Cardiac septum (tissue), 1 donor: ENCODE measurements at places on chromosomes 1 and 21. TPM values are rescaled to one million over a fixed set of nuclear protein-coding genes. Genes with fewer than 3 reads are reported as not detected.

- no peak for DNase-seq
These were observed 52.2 kb upstream of the GRHL3 start for GRCh38 chr1:24266998-24267397.

Gene FCER1A
- 1.2 TPM for total RNA-seq

DNA sequence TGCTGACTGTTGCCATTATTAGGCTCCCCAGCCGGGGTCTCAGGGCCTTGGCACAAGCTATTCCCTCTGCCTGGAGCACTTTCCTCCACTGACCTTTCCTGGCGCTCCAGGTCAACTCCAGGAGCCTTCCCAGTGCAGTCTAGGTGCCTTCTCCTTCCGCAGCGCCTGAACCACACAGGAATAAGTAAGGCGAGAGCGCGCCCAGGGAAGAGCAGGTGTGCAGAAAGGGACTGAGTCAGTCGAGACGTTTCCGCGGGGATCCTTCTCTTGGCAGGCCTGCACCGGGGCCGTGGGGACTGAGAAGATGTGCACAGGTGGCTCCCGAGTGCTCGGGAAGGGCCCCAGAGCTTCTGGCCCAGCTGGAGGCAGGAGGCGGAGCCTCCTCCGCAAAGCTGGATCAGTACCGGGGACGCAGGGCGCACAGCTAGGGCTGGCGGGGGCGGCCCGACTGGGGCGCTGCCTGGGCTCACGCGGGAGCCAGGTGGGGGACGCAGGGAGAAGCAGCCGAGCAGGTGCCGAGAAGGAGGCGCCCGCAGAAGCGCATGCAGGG, 765 bp upstream of the BMP8A start:
- DNase-seq = no peak

Gene CD1B
- total RNA-seq = not detected

Gene ELF3
- total RNA-seq = 2.0 TPM

GRCh38 chr1:168987330-168987729, 119.2 kb upstream of the ATP1B1 start:
- DNase-seq = no peak

DNA sequence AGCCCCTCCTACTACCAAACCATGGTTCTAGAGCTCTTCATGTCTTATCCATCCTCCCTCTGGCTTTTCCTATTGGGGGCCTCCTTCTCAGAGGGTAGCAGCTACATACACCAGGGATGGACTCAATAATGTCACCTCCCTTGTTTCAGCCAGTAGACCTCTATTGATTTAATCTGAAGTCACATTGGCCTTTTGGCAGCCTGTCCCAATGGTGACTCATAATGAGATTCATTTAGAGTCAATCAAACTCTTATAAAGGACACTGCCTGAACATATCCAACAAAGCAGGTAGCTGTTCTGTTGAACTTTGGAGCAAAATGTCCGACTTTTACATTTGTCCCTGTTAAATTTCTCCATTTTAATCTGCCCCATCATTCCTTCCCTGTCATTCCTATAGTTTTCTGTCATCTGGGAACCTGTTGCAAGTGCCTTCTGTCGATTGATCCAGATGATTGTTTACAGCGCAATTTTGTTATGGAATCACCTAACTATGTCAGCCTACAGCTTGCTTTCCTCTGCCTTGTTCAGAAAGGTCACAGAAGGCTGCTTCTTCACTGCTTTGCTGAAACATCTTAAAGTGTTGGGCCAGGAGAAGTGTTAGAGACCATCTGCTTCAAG, 105.9 kb downstream of the ETS2 start:
- no peak for DNase-seq

Gene SLC22A15
- 9.8 TPM for total RNA-seq

Gene NBPF4
- not detected for total RNA-seq

DNA sequence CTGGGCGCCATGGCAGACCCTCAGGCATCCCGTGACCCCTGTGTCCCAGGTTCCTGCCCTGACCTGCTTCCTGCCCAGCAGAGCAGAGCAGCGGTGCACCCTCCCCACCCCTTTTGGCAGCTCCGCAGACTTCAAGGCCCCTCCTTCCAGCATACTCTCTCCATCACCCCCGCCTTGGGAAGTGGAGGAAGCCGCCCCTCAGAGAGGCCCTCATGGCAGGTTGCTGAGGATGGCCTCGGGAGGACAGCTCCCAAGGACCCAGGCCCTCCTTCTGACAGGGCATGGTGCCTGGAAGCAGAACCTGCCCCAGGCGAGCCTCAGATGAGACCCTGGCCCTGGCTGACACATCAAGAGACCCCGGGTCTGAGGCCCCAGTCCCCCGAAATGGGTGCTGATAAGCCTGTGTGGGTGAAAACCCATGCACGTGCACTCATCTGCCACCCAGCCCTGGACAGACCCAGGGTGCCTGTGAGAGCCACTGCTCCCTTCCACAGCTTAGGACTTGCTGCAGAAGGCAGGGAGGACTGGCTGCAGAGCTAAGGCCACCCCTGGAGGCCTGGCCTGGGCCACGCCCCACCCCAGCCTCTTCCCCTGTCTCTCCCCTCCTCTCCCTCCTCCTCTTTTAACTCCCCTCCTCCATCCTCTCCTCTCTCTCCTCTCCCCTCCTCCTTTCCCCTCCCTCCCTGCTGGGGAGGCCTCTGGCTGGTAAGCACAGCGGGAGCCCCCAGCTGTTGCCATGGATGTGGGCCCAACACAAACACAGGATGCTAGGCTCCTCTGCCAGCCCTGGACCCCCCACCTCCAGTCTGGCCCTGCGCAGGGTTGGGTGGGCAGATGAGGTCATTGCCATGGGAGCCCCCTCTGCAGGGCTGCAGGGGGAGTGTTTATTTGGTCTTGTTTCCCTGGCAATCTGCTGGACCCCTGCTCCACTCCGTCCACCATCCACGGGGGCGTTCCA, 33.7 kb downstream of the WNT9A start:
- no peak for DNase-seq

GRCh38 chr21:43922949-43923348, 57.9 kb downstream of the AGPAT3 start:
- no peak for DNase-seq

DNA sequence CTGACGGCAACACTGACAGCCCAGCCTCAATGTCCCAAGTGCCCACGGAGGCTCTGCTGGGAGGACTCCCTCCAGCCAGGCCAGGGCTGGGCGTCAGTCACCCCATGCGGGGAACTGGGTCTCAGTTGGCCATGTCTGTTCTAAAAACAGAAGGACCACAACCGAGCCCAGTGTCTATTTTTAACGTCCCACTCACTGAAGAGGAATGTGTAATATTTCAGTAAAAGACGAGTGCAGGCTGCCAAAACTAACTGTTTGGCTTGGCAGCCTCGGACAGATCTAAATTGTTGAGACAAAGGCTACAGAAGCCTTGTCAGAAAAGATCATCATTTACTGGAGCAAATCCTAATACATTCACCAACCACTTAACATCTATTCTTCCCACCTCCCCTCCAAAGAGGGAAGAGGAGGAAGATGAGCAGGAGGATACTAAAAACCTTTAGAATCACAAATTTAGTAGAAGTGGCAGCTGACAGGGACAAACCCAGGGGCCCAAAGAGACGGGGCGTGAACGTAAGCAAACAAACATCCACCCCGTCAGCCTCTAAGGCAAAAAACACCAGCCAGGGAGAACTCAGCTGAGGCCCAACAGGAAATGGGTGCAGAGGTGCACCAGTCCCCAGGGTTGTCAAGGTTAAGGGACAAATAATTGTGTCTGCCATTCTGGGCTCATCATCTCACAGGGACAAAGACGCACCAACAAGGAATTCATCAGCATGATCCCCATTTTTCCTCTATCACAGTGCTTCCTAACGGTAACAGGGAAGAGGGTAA, 18.7 kb downstream of the C1orf198 start:
- DNase-seq = peak; percentile 86

- no peak for DNase-seq
These were observed 91.0 kb downstream of the PTPN14 start for GRCh38 chr1:214460304-214460916.

GRCh38 chr1:69702085-69702484, 134.4 kb downstream of the LRRC7 start:
- no peak for DNase-seq

GRCh38 chr21:38241029-38241740, 15.6 kb upstream of the KCNJ15 start:
- DNase-seq = no peak

Gene TMCC2
- 4.0 TPM for total RNA-seq

Gene HSD11B1
- 15.0 TPM for total RNA-seq

Gene PSRC1
- total RNA-seq = 0.59 TPM

Gene NEXN
- 532 TPM for total RNA-seq

GRCh38 chr1:154720328-154721297, 112.6 kb upstream of the ADAR start:
- DNase-seq = no peak

DNA sequence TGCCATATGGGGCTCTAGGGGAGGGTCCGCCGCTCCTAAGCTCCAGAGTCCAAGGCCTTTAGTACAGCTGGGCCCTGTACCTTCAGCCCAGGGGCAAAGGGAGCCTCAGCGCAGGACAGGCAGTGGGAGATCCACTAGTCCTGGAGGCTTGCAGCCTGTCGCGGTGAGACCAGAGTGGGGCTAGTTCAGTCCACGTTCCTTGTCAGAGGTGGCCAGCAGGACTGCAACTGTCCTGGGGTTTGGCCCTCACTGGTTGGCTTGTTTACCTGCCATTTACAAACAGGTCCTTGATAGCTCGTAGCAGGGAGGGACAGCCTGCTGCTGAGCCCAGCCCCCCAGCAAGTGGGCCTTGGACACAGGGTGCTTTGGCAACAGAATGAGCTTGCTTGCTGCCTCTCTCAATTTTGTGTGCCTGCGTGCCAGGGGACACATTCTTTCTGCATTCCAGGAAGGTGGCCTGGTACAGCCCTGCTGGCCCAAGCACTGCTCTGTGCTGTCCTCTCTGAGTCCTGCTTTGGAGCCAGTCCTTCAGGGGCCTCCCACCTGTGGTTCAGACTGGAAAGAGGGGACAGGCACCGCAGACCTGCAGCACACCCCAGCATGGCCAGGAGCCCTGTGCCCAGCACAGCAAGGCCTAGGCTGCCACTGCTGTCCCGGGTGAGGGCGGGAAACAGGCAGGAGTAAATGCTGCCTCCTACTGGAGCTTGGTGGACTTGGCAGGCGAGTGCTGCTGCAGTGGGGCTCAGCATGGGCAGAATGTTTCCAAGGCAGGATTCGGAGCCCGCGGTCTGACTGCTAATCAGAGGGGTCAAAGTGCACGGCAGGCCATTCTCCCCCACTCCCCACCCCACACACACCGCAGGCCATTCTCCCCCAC, 15.2 kb downstream of the H6PD start:
- DNase-seq = no peak

- DNase-seq = no peak
These were observed 3.9 kb upstream of the KRTAP10-6 start for GRCh38 chr21:44596068-44596725.

DNA sequence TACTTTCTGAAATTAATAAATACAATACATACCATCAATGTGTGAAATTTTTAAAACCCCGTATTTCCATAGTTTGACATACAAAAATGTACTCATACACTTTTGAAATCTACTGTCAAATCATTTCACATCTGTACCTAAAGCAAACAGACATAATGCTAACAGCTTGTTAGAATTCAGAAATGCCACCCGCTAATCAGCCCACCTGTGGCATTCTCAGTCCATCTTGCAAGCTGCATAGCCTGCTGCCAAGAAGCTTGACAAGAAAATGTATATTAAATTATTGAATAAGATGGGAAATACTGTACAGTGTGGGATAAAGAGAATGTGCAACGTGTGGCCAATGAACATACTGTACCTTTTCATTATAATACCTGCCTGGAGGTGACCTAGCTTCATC, 55.1 kb downstream of the ZBTB18 start:
- no peak for DNase-seq

DNA sequence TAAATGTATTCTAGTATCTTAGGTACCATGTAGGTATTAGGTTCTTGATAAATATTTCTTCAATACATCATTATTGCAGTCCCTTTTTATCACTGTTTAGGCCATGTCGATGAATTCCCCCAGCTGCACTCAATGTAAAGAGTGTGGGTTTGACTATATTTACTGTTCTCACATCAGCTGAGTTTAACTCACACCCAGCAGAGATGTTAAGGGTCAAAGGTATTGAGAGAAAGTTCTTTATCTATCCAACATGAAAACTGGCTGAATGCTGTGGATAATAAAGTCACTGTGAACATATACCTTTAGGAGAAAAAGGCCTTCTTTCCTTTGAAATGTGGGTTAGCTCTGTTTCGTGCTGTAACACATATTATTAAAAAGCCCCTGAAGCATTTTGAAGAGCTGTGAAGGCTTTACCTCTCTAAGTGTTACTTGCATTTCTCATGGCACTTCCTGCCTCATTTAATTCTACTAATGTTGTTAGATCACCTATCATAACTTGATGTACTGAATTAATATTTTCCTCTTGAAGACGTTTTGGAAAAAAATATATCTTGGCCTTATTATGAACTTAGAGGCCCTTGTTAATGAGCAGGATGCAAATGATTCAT, 19.1 kb upstream of the LYST start:
- DNase-seq = no peak

DNA sequence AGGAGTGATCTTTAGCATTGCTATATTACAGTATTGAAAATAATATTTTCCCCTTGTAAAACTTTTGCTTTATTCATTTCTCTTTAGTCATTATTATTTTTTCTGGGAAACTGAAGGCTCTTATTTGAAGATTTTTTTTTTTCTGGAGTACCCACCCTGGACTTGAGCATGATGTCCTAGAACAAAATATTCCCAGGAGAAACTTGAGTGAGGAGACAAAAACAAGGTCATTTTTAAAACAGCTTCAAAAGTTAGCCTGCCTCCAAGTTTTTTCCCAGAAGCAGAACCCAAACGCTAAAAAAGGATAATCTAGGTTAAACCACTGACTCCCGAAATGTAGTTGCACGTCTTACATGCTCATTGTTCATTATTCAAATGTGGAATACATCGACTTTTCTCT, 160.2 kb upstream of the KCTD3 start:
- DNase-seq = no peak

- no peak for DNase-seq
These were observed 257.1 kb downstream of the KCTD3 start for GRCh38 chr1:215824245-215824644.

GRCh38 chr21:37907076-37907475, 9.2 kb downstream of the KCNJ6 start:
- no peak for DNase-seq

Gene KCNA3
- total RNA-seq = 0.62 TPM

DNA sequence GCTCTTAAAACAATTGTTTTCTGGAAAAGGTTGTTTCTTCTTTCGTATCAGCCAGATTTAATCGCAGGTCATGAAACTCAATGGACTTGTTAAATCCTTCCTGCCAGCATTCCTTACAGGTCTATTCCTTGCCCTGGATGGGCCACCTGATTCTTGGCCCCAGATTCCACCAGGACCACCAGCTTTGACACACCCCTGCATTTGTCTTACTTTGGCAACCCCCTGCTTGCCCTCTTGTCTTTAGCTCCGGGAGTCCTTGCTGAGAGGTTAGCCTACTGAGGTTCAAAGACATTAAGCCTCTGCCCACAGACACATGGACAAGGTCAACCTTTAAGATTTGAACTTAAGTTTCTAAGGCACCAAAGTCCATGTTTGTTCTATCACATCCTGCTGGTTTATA, 27.1 kb upstream of the DAB1 start:
- DNase-seq = no peak

Gene UBL4B
- not detected for total RNA-seq
